ENCODE measurements at places on chromosomes 7 and 10.

GRCh38 chr10:11797281-11797680, 25.9 kb upstream of the PROSER2 start:
- DNase-seq, result no peak

GRCh38 chr7:99643464-99643863, 26.7 kb downstream of the ZSCAN25 start:
- DNase-seq, result no peak

- no peak for DNase-seq
Measured at GRCh38 chr7:77309714-77310220, 106.4 kb downstream of the GSAP start.

DNA sequence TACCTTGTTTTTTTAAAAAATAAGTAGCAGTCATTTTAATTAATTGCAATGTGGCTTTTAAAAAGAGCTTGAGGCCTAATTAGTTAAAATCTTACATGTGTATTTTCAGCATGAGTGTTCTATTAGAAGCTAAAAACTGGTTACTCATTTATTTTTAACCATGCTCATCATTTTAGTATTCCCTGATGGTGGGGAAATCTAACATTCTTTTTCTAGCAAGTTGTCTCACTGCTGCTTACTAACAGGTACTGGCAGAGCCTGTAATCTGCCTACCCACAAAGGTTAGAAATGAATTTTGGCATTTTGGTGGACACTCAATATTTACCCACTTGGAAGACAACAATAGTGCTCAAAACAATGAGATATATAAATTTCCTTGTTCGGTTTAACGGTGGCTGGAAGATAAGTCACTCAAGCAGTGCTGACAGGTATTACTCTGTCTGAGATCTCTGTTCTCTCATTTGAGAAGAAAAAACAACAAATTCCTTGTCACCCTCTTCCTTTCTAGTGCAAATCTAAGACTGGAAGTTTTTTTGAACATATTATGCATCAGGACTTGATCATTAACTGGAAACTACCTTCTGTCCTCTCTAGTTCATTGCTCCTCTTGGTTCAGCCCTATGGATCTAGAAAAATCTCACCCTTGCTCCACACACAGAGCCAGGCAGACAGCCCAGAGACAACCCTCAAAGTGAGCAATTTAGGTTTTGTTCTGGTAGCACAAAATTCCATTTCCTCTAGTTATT, 83.3 kb downstream of the VWDE start:
- DNase-seq, result no peak

DNA sequence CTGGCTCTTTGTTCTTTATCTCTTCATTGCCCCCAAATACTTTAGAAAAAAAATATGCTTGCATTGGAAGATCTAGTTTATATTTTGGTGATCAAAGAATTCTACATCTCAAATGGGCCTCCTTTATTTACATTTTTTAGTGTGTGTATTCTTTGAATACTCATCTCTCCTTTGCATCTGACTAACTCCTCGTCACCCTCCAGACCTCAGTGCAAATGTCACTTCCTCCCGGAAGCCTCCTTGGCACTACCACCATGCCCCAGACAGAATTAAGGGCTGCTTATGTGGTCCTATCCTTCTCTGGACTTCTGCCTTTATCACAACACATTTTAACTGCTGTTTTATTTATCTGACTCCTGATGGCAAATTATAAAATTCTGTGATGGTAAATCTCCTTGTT, 52.0 kb upstream of the PPP1R3C start:
- no peak for DNase-seq

Data from activated CD4-positive, alpha-beta T cell treated with anti-CD3 and anti-CD28 coated beads, Interleukin-2, amount 50 U/mL, for 4 hours (primary cell).